ENCODE measurements at places on chromosomes 7 and 10.

DNA sequence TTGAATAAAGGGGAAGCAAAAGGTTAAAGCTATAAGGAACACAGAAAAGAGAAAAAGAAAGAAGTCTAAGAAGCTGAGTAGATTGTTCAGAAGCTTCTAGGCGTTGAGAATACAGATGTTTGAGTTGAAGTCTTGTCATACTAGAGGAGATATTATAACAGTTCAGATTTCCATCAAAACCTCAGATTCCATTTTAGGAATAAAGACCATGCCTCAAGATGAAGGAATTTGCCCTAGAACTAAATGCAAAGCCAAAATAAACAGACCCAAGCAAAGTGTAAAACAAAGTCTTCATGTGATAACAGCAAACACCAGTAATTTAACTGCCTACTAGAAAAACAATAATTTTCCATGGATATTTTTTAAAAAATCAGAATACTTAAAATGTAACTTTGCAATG is 476.5 kb upstream of the POT1 start:
- DNase-seq, result no peak

- no peak for DNase-seq
Observed at GRCh38 chr10:106830006-106830405, 334.5 kb downstream of the SORCS1 start.

GRCh38 chr10:61998937-61999336 is 97.4 kb downstream of the ARID5B start:
- no peak for DNase-seq

DNA sequence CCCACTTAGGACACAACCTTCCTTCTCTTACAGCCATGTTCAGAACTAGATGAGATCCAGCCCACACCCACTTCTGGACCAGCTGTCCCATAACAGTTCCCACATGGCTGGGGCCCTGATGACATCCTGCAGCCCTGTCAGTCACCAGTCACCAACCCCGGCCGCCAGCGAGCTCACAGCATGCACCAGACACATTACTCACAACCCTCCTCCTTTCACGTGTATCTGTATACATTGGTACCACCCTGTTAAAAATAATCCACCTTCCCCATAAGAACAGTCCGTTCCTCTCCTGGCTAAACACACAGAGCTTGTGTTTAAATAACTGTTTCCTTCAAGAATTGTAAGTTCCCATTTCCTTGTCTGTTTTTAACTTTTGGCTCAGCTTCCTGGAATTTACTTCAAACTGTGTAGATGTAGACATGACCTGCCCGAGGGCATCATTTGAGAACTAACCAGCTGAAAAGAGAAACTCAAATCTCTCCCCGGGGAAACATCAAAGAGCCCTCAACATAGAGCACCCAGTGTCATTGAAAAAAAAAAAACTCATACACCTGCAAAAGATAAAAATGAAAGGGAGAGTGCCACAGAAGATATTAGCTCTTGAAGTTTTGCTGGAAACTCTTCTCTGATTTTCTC is 26.0 kb upstream of the PRLHR start:
- DNase-seq, result no peak

- DNase-seq, result no peak
Observed at GRCh38 chr10:28094121-28094520, 95.2 kb upstream of the ODAD2 start.

- DNase-seq, result no peak
Observed at GRCh38 chr10:6470894-6471618, 109.0 kb downstream of the PRKCQ start.

DNA sequence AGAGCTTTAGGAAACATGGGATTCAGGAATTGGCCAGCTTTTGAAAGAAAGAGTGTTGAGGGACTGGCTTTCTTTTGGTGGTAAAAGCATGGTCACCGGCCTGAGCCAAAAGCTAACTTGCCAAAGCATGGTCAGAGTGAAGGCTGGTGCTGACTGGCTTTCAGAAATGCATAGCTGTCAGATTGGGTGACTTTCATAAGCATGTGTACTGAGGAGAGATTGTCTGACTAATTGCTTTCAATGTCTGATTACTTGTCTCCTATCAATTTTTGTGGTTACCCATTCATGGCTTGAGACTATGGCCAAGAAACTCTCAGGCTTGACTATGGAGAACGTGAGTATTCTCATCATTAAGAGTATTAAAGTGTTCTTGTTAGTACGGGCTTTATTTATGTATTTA is 28.2 kb downstream of the ZNF25 start:
- DNase-seq, result no peak

GRCh38 chr10:30671026-30671616 is 41.6 kb upstream of the LYZL2 start:
- no peak for DNase-seq
